ENCODE measurements at places on chromosomes 5 and 9. TPM values are rescaled to one million over a fixed set of nuclear protein-coding genes. Genes with fewer than 3 reads are reported as not detected.
A peak's percentile ranks its signal among the peaks of the same experiment; 100 is the strongest.

DNA sequence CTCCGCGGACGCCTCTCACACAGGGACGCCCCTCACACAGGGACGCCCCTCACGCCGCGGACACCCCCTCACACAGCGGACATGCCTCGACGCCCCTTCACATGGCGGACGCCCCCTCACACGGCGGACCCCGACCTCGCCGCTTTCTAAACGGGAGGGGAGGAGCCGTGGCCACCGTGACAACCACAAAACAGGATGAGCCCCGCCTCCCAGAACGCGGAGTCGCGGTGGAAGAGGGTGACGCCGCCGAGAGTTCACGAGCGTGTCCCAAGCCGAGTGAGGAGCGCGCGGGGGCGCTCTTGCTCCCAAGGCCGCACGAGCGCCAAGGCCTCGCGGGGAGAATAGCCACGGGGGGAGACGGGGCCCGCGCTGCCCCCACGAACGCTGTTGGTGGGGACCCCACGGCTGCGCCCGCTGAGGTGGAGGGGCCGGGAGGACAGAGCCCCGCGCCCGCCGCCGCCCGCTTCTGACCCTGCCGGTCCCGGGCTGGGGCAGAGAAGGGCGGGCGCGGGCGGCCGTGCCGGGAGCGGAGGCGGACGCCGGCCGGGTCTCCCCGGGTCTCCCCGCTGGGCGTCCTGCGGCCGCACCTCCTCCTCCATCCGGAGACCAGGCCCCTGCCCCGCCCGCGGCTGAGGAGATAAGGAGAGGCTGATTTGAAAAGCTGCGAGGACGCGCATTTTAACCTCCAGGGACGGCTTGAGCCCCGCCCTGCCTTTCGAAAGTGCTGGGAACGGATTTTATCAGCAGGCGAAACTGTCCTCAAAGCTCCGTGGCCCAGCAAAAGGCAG lies 3.9 kb upstream of the NKD2 start:
- DNase-seq, result peak; percentile 70

DNA sequence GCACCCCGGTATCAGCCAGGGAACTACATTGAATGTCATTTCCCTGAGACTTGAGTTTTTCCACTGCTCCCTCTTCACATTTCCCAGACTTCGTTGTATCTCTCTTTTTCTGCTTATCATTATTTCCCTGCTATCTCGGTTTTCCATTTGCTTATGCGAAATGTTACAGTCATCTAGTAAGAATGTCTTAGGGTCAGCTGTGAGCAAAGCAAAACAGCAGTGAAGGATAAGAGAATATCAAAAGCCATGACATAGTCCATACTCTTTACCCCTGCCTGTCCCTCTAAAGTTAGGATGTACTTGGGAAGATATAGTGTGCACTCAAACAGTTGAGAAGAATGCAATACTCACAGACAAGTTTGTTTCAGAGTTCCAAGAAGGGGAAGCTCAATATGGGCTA lies 88.7 kb downstream of the ITGA1 start:
- DNase-seq, result no peak

CCDC69 gene
- 97.0 TPM for total RNA-seq

DNA sequence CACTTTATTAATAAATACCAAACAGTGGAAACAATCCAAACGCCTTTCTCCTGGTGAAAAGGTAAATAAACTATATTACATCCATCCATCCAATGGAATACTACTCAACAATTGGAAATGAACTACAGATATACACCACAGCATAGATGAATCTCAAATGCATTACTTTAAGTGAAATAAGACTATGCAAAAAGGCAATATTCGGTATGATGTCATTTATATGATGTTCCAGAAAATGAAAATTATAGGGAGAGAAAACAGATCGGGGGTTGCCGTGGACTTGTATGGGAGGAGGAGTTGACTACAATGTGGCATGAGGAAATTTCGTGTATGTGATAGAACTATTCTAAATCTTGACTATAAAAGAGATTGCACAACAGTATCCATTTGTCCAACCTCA lies 27.5 kb upstream of the SLIT3 start:
- DNase-seq, result no peak

GRCh38 chr9:6229619-6230018 lies 14.0 kb downstream of the IL33 start:
- DNase-seq, result no peak

DNA sequence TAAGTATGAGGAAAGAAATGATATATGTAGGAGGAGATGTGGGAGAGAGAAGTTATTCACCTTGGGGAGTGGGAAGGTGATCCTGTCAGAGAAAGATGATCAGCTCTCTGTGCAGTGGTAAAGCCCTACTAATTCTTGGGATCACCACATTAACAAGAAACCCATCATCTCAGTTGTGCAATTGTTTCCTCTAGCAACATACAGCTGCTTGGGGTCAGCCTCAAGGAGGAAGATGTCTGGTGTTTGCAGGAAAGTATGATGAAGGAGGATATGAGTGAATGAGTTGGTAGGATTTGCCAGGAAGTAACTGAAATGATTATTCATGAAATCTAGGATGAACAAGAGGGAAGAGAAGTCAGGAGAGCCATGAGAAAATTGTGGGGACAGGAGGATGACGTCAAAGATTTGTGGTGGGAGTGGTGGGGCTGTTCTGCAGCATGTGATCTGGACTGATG lies 50.1 kb downstream of the TNFSF8 start:
- DNase-seq, result no peak

DNA sequence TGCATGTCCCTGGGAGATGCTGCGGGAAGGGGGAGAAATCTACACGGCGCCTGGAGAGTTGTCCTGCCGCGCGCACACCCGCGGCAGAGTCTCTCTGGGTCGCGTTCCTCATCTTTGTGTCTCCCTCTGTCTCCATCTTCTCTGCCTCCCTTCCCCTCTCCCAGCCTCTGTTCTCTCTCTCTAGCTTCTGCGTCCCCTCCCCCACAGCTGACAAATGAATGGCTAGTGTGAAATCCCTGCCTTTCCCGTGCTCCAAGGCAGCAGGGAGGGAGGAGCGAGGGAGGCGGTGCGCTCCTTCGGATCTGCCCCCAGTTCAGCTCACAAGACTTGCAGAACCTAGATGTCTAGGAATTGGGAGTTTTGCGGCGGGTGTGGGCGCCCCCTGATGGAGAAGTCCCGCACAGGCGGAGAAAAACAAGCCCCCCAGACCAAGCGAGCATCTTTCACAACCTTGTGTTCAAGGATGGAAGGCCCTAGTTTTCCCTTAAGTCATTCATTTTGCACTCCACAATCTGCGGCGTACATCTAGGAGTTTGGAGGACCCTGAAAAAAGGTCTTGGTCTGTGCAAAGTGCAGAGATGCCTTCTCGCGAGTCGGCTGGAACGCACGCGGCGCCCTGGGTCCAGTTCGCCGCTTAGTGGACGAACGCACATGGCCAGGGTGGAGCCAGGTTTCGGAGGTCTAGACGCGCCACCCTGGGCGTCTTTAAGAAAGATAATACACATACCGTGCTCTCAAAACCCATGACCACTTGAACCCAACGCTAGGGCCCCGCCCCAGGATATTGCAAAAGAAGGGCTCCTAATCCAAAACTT lies 2.0 kb downstream of the VCAN start:
- peak; percentile 66 for DNase-seq

FOXD4L5 gene
- not detected for total RNA-seq

DND1 gene
- 0.88 TPM for total RNA-seq

GRCh38 chr5:7690557-7690956 lies 160.4 kb downstream of the CFAP90 start:
- DNase-seq, result no peak

GRCh38 chr9:21454149-21454548 lies 13.9 kb downstream of the IFNA1 start:
- DNase-seq, result no peak

DNA sequence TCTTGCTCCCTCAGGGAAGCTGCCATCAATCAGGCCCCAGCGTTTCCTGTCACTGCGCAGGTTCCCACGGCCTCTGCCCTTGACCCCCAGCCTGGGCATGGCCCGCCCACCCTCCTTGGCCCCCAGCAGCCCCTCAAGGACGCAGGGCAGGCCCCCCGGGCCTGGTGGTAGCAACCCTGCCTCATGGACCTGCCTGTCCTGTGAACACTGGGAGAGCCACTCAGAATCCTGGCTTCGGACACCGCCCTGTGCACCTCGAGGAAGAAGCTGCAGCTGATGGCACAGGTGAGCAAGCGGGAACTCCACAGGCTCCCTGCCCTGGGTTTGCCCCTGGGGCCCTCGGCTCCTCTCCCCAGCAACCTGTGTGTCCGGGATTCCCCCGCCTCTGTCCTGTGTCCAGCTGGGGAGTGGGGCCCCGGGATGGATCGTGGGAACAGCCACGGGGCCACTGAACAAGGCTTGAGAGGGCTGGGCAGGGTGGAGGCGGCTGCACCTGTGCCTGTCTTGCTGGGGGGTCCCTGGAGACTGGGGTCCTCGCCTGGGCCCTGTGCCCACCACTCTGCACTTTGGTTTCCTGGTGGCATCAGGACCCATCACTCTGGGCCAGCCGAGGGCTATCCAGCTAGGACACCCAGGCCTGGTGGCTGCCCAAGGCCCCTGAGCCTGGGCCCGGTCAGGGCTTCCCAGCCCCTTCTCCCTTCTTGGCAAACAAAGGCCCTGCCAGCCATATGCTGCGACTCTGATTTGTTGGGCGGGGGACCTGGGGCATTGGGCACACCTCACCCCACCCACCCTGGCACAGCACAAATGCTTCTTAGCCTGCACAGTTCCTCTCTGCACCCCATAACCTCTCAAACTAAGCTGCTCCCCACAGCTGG lies 33.5 kb upstream of the EGFL7 start:
- DNase-seq, result no peak

DNA sequence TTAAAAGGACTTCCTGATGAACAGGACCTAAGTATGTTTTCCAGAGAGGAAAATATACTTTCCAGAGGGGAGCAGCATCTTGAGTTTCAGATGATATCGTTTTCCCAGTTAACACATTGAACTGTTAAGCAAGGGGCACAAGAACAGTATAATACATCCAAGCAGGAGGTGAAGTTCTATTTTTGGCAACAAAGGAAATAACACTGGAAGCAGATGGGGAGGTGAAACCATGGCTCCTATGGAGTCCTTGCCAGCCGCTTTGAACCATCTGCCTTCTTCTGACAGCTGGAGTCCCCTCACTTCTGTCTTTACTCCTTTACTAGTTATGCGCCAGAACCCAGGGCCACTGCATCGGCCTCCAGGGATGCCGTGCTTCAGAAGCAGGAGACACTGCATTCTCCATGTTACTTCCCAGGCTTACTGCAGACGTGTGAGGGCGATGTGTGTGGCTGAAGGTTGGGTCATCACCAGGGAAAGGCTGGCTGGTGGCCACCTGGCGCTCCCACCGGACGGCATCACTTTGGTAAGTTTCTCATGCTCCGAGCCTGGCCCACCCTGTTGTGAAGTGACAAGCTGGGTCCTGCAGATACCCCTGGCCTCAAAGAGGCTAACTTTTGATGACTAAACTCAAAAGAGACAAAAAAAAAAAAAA lies 77.8 kb downstream of the TTLL11 start:
- no peak for DNase-seq

DNA sequence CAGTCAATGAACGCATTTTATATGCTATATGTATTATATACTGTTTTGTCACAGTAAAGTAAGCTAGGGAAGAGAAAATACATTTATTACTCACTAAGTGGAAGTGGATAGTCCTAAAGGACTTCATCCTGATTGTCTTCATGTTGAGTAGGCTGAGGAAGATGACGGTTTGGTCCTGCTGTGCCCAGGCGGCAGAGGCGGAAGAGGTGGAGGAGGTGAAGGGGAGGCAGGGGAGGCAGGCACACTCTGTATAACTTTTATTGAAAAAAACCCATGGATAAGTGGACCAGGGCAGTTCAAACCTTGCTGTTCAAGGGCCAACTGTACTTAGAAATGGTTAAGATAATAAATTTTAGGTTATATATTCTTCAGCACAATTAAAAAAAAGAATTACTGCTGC lies 28.5 kb downstream of the TJP2 start:
- DNase-seq, result no peak

DNA sequence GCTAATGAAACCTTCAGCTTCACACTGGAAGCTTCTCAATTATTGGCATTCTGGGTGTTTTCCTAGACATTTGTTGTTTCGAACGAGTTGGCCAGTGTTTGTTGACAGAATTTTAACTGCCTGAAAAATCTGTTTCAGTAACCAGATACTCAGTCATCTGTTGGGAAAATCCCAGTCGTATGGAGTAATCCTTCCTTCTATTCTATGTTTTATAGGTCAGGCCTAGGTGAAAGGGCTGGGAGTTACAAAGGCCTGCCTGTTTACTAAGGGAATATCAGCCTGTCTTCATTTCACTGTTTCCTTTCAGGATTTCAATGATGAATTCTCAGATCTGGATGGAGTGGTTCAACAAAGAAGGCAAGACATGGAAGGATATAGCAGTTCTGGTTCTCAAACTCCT lies 59.9 kb downstream of the GRAMD2B start:
- DNase-seq, result no peak

PGM5 gene
- 30.8 TPM for total RNA-seq

INSL4 gene
- total RNA-seq, result not detected

HTR4 gene
- 0.15 TPM for total RNA-seq

UBE2B gene
- total RNA-seq, result 72.2 TPM

RASGRF2 gene
- total RNA-seq, result 6.1 TPM

DNA sequence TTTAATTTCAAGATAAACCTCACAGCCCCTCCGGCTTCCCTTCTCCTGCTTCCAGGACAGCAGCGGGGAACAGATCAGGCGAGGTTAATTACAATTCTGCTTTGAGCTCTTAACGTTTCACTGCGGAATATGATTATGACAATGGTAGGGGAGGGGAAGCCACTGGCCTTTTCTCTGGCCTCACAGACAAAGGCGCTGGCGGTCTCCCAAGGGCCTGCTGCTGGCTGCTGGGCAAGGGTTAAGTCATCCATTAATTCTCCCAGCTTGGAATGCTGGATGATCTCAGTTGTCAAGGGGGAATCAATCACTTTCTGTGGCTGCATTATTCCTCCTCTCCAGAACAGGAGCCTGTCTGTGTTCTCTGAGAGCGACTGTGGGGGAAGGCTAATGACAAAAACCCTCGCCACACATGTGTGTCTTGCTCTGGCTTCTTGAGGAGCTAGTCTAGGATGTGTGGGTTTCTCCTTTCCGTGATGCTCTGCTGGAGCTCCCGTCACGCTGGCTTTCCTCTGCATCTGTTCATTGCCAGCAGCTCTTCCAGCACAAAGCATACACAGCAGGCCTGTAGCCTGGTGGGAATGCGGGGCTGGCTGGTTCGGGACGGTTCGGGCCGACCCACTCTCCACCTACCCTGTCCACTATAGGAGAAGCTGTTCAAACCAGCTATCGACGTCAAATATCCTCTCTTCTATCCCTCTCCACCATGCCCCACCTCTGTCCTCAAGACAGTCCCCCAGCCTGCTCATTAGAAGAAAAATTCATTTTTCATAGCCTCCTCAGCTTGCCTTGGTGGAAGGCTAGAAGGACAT lies 82.8 kb downstream of the DCP2 start:
- no peak for DNase-seq

- no peak for DNase-seq
Measured at GRCh38 chr9:25224309-25224708, 453.9 kb downstream of the TUSC1 start.

DNA sequence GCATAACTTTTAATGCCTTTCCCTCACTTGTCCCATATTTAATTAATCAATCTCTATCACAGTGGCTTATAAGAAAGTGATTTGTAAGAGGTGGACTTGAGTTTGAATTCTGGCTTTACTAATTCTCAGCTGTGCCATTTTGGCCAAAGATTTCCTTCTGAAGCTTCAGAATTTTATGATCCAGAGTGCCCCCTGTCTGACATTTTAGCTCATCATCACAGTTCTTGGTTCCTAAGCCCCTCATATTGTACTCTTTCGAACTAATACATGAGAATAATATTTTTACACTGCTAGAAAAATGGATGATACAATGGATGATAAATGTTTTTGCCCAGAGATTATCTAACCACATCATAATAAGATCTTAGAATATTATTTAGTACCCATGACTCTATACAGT lies 1014.1 kb downstream of the PTPRD start:
- DNase-seq, result no peak

Data from breast epithelium (tissue), 4 donors.